ENCODE measurements at places on chromosomes 7 and 10. TPM values are rescaled to one million over a fixed set of nuclear protein-coding genes. Genes with fewer than 3 reads are reported as not detected.

Gene BAIAP2L1
- 1.2 TPM for polyA plus RNA-seq

DNA sequence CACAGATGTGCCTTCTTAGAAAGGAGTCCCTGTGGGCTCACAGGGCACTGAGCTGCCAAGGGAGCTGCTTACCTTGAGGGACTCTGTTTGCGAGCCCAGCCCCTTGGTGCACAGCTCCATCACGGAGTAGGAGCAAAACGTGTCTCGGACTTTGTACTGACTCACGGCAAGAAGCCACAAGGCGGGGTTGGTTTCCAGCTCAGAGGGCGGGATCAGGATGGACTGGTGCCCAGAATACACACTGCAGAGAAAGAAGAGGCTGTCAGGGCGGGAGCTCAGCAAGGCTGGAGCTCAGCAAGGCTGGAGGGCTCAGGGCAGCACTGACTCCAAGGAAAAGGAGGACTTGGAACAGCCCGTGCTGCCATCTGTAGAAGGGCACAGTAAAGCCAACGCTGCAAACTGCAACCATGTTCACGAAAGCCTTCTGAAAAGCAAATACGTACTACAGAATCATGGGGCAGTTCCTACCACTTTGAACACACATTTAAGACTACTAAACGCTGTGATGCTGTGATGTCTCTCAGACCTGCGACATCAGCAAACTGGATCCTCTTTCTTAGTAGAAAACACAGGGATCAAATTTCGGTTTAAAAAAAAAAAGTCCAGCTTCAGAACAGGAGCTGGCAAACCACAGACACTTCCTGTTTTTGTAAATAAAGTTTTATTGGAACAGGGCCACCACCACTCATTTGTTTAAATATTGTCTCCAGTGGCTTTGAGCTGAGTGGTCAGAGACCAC, 194.3 kb downstream of the ZMYND11 start:
- no peak for DNase-seq

GRCh38 chr10:58275908-58276307, 6.9 kb downstream of the CISD1 start:
- DNase-seq, result no peak

DNA sequence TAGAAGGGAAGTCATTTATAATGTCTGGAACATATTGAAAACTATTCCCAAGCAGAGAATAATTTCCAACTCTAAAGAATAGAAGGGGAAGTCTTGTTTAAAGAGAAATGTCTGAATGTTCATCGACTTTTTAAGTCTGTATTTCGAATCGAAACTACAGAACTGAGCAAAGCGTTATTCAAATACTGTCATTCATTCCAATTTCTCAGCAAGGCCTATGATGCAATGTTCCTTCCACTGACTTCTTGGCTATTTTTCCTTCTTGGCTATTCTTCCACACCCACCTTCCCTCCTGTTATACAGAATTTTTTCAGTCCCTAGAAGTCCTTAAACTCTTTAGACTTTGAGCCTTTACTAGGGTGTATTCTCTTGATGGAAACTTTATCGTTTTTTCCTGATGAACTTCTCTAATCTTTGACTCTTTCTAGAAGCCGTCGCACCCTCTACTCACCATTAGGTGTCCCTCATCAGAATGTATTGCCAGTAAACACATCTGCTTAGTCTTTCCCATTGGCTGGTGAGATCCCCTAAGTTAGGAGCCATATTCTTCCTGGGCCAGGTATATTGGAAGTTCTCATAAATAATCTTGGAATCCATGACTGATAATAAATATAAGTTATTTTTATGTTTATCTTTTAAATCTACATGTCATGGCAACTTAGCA, 235.7 kb upstream of the CCDC6 start:
- DNase-seq, result no peak

GRCh38 chr10:78433076-78433595, 399.5 kb downstream of the RPS24 start:
- no peak for DNase-seq

DNA sequence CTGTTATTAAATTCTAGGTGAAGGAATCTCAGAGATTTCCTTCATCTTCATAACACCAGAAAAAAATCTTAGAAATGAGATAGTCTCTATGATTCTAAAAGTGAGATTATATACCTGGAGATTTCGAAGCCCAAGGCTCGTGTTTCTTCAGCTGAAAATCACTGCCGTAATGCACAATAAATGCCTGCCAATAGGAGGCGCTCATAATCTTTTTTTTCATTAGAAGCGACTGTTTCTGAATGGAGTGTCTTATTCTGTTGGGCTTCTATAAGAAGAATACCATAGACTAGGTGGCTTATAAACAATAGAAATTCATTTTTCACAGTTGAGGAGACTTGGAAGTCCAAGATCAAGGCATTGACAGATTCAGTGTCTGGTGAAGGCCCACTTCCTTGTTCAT, 294.7 kb downstream of the PRKG1 start:
- no peak for DNase-seq

- DNase-seq, result no peak
Measured at GRCh38 chr10:111107846-111108245, 31.0 kb downstream of the ADRA2A start.

All from spleen (tissue), 13 donors.